Lung (tissue), 17 donors: ENCODE measurements at places on chromosomes 16 and 17. TPM values are rescaled to one million over a fixed set of nuclear protein-coding genes. Genes with fewer than 3 reads are reported as not detected.

Gene CDH16
- 0.25 TPM for polyA plus RNA-seq

Gene KRT9
- not detected for polyA plus RNA-seq

Gene SCNN1G
- polyA plus RNA-seq = 16.8 TPM

Gene ACAP1
- 17.2 TPM for polyA plus RNA-seq

Gene SALL1
- polyA plus RNA-seq = not detected

Gene FA2H
- polyA plus RNA-seq = 3.5 TPM

Gene PRSS53
- 1.6 TPM for polyA plus RNA-seq

Gene TEX2
- polyA plus RNA-seq = 10.0 TPM

Gene KRTAP9-2
- polyA plus RNA-seq = not detected

Gene PIK3R5
- polyA plus RNA-seq = 11.7 TPM

Gene GCGR
- 0.12 TPM for polyA plus RNA-seq

Gene MRPL10
- 38.3 TPM for polyA plus RNA-seq

Gene CCR7
- polyA plus RNA-seq = 5.9 TPM

Gene SEC14L5
- polyA plus RNA-seq = 0.13 TPM

Gene LRRC3C
- not detected for polyA plus RNA-seq

Gene ALKBH5
- 36.5 TPM for polyA plus RNA-seq

Gene KLHL10
- polyA plus RNA-seq = 0.08 TPM

Gene MYO15B
- 84.5 TPM for polyA plus RNA-seq

Gene RNF222
- polyA plus RNA-seq = not detected

Gene XAF1
- polyA plus RNA-seq = 33.2 TPM

Gene FBXW10
- polyA plus RNA-seq = 0.35 TPM

Gene C16orf92
- polyA plus RNA-seq = not detected

Gene ZSCAN10
- not detected for polyA plus RNA-seq

Gene ASPSCR1
- polyA plus RNA-seq = 29.5 TPM

Gene ABCC11
- polyA plus RNA-seq = 0.10 TPM

Gene PLA2G10
- polyA plus RNA-seq = 5.8 TPM

Gene ZP2
- polyA plus RNA-seq = not detected

Gene KRT40
- 0.31 TPM for polyA plus RNA-seq

Gene CEP112
- polyA plus RNA-seq = 5.9 TPM

Gene MYL4
- polyA plus RNA-seq = 0.51 TPM

Gene MYO1D
- polyA plus RNA-seq = 49.7 TPM

Gene HSBP1
- polyA plus RNA-seq = 50.5 TPM

Gene TP53TG3F
- polyA plus RNA-seq = 0.06 TPM

Gene KRT15
- polyA plus RNA-seq = 15.2 TPM
